PC-9 (cell line): ENCODE measurements at places on chromosomes 5 and 9. TPM values are rescaled to one million over a fixed set of nuclear protein-coding genes. Genes with fewer than 3 reads are reported as not detected.

BTNL3 gene
- not detected in 2 replicates for total RNA-seq

EXOC3 gene
- total RNA-seq, result 155 and 188 TPM in 2 replicates

OTP gene
- total RNA-seq, result not detected in 2 replicates

TLX3 gene
- total RNA-seq, result not detected in 2 replicates

IFNA2 gene
- total RNA-seq, result not detected in 2 replicates

ARL14EPL gene
- total RNA-seq, result 0.37 TPM in 1 of 2 replicates, not detected in the other

PCDHB6 gene
- not detected in 2 replicates for total RNA-seq

SV2C gene
- total RNA-seq, result not detected in 2 replicates

ENTREP1 gene
- 0.30 and 0.35 TPM in 2 replicates for total RNA-seq

- no peak for DNase-seq
Observed at GRCh38 chr5:58875599-58875998, 292.7 kb downstream of the RAB3C start.

GRCh38 chr5:10684303-10685086 is 76.5 kb downstream of the DAP start:
- no peak for DNase-seq

DNA sequence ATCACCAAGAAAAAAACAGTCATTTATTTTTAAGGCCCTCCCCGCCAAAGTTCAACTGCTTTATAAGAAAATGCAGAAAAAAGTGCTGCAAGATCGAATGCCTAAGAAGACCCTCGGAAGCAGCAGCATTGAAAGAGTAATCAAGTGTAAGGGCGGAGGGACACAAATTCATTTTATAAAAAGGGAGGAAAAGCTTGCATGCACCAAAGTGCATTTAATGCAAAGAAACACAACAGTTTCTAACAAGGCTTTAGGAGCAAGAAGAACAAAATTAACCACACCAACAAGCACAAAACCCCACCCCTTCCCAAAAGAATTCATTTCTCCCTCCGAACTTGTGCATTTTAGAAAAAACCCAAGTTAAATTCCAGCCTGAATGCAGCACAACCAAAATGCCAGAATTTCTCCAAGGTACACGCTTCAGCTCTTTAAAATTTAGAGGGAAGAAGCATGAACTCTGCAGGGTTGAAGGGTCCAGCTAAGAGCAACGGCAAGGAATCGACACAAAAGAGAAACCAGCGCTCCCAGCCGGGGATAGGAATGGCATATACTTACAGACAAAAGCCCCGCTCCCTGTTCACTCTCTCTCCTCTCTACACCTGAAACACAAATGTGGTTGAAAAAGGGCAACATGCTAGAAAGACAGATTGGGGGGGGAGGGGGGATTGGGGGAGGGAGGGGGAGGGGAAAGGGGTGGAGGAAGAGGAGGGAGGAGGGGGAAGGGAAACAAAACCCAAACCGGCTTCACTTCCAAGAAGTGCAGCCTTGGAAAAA is at the start of gene NREP:
Gene NREP (minus strand): TSS at position 614 of the 774 bp plus-strand sequence. CDS start 1,422 bp downstream, outside the sequence.
- DNase-seq, result no peak

DNA sequence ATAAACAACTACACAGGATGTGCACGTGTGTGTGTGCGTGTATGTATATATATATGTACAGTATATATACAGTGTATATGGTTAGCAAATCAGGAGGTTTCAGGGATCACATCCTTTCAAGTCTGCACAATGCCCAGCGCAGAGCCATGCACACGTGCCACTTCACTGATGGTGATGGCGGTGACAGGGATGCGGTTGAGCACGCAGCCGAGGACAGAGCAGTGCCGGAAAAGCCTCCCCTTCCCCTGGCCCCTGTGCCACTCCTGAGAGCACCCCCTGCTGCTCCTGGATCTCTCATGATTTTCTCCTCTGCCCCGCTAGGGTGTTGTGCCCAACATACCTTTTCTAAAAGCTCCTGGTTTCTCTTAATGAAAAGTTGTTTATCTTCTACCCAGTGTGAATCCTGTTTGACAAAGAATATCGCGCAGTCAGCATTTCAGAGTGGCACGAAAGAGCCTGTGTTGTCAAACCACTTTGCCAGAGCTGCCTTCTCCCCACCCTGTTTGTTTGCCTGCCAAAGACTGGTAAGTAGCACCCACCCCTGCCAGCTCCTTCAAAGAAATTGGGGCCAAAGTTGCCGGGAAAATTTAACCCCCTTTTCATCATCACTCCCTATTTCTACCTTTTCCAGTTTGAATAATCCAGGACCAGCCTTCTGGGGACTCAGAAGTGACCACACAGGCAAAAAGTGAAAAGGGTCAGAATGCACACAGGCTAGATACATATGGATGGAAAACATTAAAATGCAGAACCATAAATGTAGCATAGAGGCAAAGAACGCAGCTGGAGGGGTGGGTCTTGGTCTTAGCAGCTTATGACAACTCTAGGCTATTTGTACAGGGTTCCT is 126.2 kb upstream of the DPYSL3 start:
- no peak for DNase-seq

- DNase-seq, result no peak
Observed at GRCh38 chr9:69204849-69205248, 30.8 kb downstream of the TJP2 start.

DNA sequence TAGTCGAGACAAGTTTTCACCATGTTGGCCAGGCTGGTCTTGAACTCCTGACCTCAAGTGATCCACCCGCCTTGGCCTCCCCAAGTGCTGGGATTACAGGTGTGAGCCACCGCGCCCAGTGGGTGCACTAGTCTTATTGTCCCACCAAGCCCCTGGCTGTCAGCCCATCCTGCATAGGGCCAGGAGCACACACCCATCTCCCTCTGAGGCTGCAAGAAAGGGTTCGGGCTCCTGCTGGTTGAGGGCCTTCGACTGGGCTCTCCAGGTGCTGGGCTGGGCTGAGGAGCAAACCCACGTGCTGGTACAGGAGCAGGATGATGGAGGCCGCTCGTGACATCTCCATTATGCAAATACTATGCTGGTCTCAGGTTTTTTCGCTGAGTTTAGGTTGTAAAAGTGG is 25.1 kb upstream of the RNF130 start:
- no peak for DNase-seq

GRCh38 chr9:4356306-4356705 is 56.4 kb upstream of the GLIS3 start:
- no peak for DNase-seq

GRCh38 chr9:122930541-122931225 is 629 bp downstream of the ZBTB26 start:
- no peak for DNase-seq

GRCh38 chr5:63127054-63127453 is 548.4 kb downstream of the LRRC70 start:
- no peak for DNase-seq

DNA sequence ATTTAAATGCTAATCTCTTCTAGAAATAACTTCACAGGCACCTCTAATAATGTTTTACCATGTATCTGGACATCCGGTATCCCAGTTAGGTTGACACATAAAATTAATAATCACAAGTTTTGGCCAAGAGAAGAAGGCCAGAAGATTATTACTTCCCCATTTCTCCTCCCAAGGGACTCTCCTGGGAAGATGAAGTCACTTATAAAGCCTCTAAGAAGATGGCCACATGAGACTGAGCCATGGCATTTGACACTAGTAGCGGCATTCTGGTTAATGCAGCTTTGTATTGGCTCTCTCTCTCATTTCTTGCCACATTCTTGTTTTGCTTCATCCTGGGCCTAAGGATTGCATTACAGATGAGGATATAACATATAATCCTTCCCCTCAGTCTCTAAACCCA is 34.5 kb upstream of the RASA1 start:
- DNase-seq, result no peak

- DNase-seq, result no peak
Observed at GRCh38 chr9:128818839-128819715, 777 bp downstream of the ENDOG start.

- no peak for DNase-seq
Observed at GRCh38 chr5:152529440-152529839, 124.4 kb upstream of the NMUR2 start.

GRCh38 chr5:87383216-87383615 is 29.5 kb downstream of the CCNH start:
- DNase-seq, result no peak

DNA sequence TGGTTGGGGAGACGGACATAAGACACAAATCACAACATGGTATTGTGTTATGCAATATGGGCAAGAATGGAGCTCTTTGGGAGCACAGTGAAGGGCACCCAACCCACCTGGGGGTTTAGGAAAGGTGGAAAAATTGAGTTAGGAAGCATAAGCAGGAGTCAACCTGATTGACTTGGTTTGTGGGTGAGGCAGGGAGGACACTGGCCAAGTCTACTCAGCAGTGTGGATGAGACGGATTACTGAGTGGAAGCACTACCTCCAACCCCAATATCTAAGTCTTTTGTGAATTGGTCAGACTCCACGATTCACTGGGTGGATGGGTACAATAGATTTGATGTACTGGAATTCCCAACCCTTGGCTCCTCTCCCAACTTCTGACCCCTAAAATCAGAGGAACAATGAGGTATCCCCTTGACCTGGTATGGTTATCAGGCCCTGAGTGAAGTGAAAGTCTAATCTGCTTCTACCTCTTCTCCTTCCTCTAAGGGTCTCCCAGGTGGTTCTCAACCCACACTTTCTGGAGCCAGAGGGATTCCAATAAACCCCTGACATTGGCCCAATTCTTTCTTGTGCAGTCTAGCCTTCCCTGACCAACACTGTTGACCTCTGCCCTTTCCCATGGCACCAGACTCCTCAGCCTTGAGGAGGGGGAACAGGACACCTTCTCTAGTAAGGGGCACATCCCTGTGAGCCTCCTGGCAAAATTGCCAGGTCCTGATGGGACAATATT is 5.2 kb downstream of the EGR1 start:
- DNase-seq, result peak; percentile 33

GRCh38 chr9:128192601-128193371 is 1.4 kb upstream of the CIZ1 start:
- peak; percentile 96 for DNase-seq

DNA sequence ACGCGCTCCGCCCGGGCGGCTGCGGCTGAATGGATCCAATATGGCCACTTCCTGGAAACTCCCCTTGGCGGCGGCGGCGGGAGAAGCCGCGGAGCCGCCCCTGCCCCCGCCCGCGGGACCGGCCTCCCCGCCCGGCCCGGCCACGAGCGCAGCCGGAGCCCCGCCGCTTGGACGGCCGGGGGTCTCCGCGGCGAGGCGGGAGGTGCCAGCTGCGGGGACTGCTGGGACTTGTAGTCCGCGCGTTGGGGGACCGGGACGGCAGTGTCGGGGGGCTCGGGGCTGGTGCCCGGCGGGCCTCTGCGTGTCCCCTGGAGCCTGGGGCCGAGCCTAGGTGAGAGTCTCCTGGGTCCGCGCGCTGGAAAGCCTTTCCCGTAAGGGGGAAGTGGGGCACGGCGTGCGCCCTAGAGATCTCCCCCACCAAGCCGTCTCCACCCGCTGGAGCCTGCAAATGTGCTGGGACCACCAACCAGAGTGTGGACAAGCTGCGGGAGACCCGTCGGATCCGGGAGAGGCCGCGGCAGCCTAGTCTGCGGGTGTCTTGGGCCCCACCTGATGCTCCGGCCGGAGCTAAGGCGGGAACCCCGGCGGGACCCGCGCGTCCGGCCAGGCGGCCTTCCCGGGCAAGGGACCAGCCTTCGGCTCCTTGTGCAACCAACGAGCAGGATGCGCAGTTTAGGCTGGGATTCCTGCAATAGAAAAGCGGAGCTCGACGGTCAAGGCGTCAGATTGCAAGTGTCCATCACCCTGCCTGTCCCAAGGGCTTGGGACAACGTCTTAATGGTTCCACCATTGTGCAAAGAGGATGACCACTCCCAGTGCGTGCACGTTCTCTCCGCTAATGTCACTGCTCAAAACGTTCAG is at the start of gene SEPTIN8:
Gene SEPTIN8 (minus strand): TSS at position 31 of the 861 bp plus-strand sequence. CDS start 102 bp downstream, outside the sequence.
- no peak for DNase-seq

DNA sequence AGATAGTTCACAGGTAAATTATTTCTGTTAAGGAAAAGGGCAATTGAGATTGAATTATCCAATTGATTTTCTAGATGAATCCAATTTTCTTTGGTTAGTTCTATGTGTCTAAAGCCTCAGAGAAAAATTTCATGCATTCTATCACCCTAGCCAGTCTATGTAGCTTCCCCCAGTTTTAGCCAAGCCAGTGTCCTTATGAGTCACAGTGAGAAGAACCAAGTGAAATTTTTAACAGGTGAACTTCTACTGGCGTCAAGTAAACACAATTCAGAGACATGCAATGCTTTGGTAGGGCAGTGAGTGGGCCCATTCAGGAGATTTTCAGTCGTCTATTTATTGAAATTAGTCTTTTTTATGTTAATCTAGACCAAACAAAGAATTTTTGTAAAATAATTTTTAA is 1077.4 kb upstream of the ARRDC3 start:
- DNase-seq, result no peak

GRCh38 chr5:100595812-100596173 is 60.6 kb downstream of the FAM174A start:
- DNase-seq, result no peak

GRCh38 chr9:108905494-108905893 is 28.4 kb downstream of the ELP1 start:
- no peak for DNase-seq

GRCh38 chr5:158275511-158275910 is 416.6 kb upstream of the CLINT1 start:
- no peak for DNase-seq

DNA sequence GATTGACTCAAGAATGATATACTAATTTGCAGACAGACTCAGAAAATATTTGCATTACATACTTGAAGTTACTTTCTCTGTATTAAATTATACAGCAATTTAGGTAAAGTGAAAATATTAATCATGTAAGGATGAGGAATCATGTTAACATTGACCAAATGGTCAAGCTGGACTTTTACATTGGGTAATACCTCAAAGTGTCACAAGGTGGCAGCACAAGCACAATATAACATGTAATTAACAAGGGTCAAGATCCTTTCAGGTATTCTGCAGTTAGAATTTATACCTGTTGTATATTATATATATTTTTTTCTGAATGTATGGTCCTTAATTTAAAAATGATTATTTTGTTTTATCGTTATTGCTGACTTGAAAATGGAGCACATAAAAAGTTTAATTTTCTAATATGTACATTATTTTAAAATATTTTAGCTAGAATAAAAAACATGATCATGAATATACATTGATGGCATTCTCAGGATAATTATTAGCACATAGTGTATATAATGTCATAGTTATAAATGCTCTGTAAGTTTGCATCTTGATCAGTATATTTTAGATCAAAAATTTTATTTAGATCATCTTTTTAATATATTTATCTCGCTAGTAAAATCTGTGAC is 8.6 kb downstream of the HAPLN1 start:
- peak; percentile 47 for DNase-seq

- DNase-seq, result no peak
Observed at GRCh38 chr5:94562327-94562971, 56.0 kb downstream of the KIAA0825 start.

- peak; percentile 65 for DNase-seq
Observed at GRCh38 chr9:134515026-134515821, 126.4 kb upstream of the COL5A1 start.

- DNase-seq, result no peak
Observed at GRCh38 chr9:71683598-71684235, 84.6 kb downstream of the CEMIP2 start.

DNA sequence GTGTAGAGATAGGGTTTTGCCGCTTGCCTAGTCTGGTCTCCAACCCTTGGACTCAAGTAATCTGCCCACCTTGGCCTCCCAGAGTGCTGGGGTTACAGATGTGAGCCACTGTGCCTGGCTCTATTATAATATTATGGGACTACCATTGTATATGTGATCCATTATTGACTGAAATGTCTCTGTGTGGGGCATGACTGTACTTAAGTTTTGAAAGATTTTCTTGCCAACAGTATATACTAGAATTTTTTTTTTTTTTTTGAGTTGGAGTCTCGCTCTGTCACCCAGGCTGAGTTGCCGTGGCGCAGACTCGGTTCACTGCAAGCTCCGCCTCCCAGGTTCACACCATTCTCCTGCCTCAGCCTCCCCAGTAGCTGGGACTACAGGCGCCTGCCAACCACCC is 17.8 kb downstream of the SPIN1 start:
- DNase-seq, result no peak

GRCh38 chr5:132177691-132178149 is 49.9 kb downstream of the P4HA2 start:
- no peak for DNase-seq
